Neural progenitor cell (in vitro differentiated cells): ENCODE measurements at places on chromosomes 2 and 18.
A peak's percentile ranks its signal among the peaks of the same experiment; 100 is the strongest.

GRCh38 chr2:19574778-19575260 is 216.4 kb upstream of the OSR1 start:
- DNase-seq, result peak; percentile 46

- DNase-seq, result no peak
Observed at GRCh38 chr2:231727621-231728020, 19.3 kb downstream of the PTMA start.

DNA sequence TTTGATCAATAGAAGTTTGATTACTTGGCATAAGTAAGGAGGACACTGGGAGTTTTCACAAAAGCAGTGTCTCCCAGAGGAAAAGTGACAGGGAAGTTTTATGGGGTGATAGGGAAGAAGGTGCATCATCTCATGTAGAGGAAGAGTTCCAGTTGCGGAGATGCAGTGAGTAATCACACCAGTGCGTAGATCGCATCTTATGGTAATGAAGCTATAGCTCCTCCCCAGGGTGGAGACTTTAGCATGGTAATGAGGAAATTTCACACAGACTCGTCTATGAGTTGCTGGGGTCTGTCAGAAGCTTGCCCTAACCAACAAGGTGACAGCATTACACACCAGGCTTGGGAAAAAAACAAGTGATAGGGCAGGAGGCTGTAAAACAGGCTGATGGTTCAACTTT is 49.0 kb downstream of the KYNU start:
- DNase-seq, result no peak

GRCh38 chr2:121501031-121501430 is 29.6 kb upstream of the RNU4ATAC start:
- DNase-seq, result no peak

DNA sequence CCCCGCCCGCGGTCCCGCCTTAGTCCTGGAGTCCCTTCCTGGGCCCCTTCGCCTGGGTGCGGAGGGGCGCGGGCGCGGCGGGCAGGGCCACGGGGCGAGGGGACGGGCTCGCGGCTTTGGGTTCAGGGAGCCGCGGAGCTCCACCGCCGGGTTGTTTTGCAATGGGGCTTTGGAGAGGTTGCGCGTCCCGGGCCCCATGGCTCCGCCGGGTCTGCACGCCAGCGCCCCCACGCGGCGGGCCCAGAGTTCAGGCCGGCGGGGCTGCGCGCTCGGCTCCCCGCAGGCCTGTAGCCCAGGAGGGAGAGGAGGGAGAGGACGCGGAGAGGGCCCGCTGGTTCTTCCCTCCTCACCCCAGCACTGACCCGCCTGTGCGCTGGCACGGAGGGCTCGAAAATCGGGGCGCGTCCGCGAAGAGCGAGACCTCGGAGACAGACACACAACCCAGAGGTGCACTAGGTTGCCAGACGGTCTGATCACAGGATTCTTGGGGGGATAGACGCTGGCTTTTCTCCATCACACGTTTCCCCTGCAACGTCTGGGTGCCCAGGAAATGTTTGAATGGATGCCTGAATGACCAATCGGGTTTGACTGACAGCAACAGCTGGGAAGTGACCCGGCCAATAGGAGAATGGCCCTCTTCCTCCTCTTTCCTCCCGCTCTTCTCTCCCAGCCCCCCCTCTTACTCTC is 4.9 kb upstream of the SIX2 start:
- peak; percentile 89 for DNase-seq

DNA sequence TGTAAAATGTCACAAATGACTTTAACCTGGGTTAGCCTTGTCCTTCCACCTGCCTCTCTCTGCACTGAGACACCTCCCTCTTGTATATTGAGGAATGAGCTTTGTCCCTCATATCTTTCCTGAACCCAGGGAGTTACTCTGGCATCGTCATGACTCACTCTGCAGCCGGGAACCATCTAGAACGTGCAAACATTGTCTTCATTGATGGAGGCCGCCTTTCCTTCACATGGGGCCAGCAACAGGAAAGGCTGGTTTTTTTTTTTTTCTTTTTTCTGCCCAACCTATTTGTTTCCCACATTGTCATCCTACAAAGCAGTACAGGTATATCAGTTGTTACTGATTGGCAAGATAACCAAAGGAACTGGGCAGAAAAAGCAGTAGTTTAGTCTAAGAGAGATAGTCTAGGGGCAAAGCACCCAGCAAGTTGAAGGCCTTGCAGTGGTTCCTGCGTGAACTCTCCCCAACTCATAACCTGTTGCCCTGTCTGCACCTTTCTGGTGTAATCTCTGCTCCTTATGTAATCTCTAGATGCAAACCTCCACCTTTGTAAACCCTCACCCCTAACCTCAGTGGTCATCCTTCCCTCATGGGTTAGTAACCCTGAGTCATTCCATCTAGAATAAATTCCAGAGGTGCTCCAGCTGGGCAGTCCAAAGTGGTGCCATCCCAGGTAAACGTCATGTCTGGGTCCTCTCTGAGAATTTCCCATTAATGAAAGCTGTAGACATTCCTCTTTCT is 38.3 kb downstream of the SLC40A1 start:
- DNase-seq, result no peak

DNA sequence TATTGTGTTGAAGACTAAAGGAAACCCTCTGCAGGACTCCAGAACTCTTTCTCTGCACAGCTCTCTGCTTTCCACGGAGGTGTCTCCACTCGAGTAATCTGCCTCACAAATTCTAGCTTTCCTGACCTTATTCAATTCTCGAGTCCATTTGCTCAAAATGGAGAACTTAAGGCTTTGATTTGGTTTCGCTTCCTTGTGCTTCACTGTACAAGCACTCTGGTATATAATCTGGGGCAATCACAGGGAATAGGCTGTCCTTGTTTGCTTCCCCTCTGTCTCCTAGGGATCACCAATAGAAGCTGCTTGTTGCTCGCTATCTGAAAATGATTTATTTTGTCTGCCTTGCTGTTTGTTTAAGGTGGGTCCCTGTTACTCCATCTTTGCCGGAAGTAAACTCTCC is 129.1 kb upstream of the DOCK10 start:
- no peak for DNase-seq

GRCh38 chr18:43661570-43661969 is 384.3 kb upstream of the SYT4 start:
- peak; percentile 53 for DNase-seq

GRCh38 chr2:96157649-96158553 is 12.7 kb upstream of the DUSP2 start:
- DNase-seq, result no peak

DNA sequence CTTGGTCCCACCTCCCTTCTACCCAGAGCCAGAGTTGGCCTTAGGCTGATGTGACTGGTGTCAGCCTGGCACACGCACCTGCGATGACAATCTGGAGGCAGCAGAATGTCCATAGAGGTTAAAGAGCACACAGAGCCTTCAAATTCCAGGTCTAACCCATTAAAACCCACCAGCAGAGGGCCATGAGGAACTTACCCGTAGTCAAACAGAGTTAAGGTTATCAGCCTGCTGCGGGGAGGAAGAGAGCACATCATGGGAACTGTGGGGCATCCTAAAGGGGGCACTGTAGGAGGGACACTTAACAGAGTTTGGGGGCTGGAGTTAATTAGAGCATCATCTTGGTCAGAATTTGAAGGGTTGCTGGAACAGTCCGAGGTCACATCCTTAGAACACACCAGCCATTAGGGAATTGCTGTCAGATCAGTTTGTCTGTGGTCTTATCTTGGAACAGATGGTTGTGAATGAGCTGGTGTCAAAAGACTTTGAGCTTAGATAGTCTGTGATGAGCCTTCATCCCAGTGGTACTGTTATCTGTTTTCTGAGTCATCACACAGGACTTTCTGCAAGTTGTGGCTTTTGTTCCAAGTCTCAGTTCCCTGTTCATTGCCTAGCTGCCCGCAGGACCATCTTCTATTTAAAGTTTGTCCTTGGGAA is 248.6 kb downstream of the LOXHD1 start:
- peak; percentile 47 for DNase-seq

DNA sequence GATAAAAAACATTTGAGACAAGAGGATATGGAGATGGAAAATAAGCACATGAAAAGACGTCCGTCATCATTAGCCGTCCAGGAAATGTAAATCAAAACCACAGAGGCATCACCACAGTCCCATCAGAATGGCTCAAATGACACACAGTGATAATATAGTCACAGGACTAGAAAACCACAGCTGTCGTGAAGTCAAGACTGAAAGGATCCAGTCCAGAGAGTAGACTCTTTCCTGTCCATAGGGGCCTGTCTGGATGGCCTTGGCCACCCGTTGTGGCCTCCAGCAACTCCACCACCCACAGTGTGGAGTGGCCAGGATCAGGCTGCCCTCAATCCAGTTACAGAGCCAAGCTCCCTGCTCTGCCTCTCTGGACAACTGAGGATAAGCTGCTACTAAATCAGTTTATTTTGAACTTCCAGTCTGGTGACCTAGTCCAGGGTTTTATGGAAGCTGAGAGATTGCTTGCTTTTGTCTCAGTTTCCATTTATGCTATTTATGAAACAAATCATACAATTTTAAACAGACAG is 60.4 kb downstream of the RHOB start:
- no peak for DNase-seq

- no peak for DNase-seq
Observed at GRCh38 chr18:57635003-57635822, 13.6 kb upstream of the NARS1 start.

- no peak for DNase-seq
Observed at GRCh38 chr2:143823876-143824275, 694.7 kb downstream of the ARHGAP15 start.

- DNase-seq, result no peak
Observed at GRCh38 chr2:86044045-86044444, 61.6 kb downstream of the POLR1A start.

DNA sequence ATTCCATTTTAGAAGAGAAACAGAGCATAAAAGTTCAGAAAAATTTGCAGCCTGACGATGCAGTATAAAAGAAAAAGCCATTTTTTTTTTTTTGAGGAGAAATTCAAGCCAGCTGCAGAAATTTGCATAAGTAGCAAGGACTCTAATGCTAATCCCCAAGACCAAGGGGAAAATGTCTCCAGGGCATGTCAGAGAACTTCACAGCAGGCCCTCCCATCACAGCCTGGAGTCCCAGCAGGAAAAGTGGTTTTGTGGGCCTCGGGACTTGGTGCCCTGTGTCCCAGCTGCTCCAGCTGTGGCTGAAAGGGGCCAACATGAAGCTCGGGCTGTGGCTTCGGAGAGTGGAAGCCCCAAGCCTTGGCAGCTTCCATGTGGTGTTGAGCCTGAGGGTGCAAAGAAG is 325.3 kb upstream of the HNMT start:
- DNase-seq, result no peak

DNA sequence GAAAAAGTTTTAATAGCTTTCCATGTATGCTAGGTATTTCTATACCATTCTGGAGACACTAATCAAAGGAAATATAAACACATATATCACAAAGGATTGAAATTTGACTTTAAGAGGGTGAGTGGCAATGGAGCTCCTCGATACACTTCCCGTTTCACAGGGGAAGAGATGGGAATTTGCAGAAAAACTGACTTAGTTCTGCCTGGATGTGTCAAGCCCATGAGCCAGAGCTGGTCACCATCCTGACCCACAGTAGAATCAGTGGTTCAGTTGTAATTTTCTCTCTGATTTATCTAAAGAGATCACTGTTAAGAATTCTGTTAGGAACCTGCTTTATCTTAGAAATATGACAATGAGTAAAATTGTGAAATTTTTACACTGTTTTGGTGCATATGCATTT is 34.2 kb downstream of the PLCL1 start:
- DNase-seq, result no peak

- no peak for DNase-seq
Observed at GRCh38 chr2:98479371-98479770, 34.7 kb downstream of the INPP4A start.

DNA sequence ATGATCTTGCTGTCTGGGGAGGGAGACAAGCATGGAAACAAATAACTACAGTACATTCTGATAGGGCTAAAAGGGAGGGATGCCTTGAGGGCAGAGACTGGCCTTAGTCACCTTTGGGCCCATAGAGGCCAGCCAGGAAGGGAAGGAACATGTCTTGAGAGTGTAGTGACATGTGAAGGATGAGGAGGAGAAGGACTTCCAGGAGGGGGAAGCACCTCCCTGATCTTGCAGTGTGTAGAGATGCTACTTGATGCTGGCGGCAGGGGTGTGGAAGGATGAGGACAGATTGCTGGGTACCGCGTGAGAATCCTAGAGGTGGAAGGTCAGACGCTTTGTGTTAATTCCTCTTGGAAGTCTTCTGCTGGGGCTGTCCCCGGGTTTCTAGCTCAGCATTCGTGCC is 13.1 kb downstream of the TET3 start:
- no peak for DNase-seq

DNA sequence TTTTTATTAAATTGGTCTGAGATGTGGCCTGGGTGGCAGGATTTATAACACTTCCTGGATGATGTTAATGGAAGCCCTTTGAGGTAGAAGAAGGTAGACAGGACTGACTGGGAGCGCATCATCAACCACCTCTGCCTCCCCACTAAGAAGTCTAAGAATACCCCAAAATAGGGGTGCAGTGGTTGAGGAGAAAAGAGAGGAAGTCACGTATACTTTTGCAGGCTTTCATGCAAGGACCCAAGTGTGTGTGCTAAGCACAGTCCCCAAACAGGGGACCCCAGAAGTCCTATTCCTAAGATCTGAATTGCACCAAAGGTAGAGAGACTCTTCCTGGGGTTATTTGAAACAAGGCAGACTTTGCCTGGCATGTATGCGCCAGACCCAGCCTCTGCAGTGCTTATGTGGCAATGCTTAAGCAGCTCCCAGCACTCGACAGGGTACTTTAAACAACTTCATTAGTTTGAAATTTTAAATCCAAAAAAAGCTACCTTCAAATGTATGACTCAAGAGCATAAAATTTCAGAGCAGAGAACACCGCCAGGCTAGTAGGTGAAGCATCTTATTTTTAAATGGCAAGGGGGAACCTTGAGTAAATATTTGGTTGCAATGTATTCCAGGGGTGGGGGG is 35.3 kb downstream of the BCL2 start:
- no peak for DNase-seq

DNA sequence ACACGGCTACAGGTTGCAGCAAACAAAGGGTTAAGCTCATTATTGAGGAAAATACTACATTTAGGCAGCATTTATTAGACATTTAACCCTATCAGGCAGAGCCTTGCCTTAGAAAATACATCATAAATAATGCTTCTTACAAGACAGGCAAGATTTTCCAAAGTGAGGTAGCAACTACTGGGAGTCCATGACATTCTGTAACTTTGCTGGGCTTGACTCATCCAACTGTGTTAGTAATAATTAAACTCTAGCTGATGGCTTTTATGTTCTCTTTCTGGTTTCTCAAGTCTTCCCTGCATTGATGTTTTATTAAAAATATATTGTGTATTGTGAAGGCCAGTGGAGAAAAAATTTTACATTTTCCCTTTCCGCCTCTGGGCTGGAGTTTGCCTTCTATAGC is 291.3 kb downstream of the AFF3 start:
- no peak for DNase-seq
